ENCODE measurements at places on chromosomes 5 and 9. TPM values are rescaled to one million over a fixed set of nuclear protein-coding genes. Genes with fewer than 3 reads are reported as not detected.
A peak's percentile ranks its signal among the peaks of the same experiment; 100 is the strongest.

The DYNC2I2 gene
- 117 TPM for polyA plus RNA-seq

The GNA14 gene
- 0.04 TPM for polyA plus RNA-seq

The FAM153A gene
- not detected for polyA plus RNA-seq

- DNase-seq = peak; percentile 45
Observed at GRCh38 chr5:119322948-119323537, 32.8 kb upstream of the TNFAIP8 start.

- no peak for DNase-seq
Observed at GRCh38 chr9:33239921-33240320, at the start of gene SPINK4. SPINK4 (plus strand) TSS chr9:33240167; CDS start chr9:33240209, 42 bp downstream.

DNA sequence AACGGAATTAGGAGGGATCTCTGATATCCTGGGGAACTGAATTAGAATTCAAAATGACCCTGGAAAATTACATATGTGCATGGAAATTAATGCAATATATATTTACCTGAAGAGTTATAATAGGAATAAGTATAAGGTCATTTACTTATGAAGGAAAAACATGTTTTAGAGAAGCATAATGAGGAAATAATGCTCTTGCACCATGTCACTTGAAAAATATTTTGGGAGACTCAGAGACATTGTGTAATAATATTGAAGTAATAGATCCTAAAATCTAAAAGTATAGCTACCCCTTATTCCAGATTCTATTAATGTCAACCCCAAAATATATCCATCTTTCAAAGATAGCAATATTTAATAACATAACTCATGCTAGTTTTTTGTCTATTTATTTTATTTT, 28.4 kb downstream of the SPZ1 start:
- no peak for DNase-seq

GRCh38 chr9:114238891-114239875, 83.7 kb upstream of the ORM1 start:
- DNase-seq = peak; percentile 28

The PCDHB4 gene
- 0.03 TPM for polyA plus RNA-seq

DNA sequence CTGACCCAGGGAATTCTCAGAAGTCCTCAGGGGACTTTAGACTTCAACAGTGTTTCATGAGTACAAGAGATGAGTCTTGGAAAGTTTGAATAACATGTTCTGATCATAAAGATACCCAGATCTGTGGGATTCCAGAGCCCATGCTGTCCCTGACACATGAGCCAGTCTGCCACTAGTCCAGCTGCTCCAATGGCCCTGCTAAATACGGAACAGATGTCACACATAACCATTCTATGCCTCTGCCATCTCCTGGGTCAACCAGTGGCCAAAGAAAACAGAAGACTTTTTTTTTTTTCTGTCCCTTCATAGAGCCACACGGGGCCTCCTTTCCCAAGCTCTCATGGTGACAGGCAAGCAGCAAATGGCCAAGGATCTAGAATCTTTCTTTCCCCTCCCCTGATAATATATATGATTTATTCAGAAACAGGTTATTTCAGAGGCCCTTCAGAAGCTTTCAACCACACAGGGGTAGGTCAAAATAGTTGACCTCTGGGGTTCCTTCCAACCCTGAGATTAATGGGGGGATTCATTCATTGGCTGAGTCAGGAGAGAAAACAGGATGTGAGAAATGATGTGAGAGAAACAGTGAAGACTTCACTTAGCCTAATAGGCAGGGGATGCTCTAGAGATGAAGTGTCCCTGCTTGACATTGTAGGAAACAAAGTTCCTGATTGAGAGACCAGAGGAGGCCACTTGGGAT, 367.7 kb downstream of the CDK5RAP2 start:
- DNase-seq = no peak

DNA sequence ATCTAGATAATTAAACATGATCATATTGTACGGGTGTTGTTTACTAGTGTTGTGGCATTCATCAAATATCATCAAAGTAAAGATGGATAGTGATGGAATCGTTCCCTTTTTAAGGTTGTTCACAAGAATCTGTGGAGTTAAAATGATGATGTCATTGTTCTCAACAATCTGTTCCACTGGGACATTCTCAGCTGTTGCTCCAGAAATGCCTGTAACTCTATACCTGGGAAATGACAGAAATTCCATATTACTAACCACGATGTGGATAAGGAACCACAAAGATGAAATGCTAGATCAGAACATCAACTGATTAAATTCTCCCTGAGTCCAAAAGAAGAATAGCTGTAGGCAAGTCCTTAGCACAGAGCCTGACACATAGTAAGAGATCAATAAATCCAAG, 38.0 kb downstream of the RIGI start:
- DNase-seq = no peak

The FAM151B gene
- 2.3 TPM for polyA plus RNA-seq

The ST6GALNAC6 gene
- 15.8 TPM for polyA plus RNA-seq

DNA sequence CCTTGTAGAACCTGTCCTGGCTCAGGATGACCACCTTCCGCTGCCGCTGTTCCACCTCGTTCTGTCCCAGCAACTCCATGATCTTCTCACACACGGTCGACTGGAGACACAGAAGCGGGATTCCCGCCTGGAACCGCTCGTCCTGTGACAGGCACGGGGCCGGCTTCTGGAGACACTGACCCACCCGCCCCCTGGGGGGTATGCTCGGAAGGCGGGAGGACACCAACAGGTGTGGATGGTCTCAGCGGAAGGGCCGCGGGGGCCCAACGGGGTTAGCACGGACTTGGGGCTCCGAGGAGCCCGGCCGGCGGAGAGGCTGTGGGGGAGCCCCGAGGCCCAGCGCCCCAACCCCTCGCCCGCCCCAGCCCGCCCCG, 530 bp downstream of the UCK1 start:
- peak; percentile 40 for DNase-seq

The MYMK gene
- not detected for polyA plus RNA-seq

The SLC6A18 gene
- not detected for polyA plus RNA-seq

GRCh38 chr5:56670916-56671315, 144.4 kb upstream of the MAP3K1 start:
- DNase-seq = no peak

GRCh38 chr9:93230601-93231000, 46.7 kb downstream of the WNK2 start:
- DNase-seq = no peak
